ENCODE measurements at places on chromosomes 4 and X.
A peak's percentile ranks its signal among the peaks of the same experiment; 100 is the strongest.

GRCh38 chr4:88008743-88009171, 1.3 kb downstream of the PKD2 start:
- DNase-seq, result no peak

DNA sequence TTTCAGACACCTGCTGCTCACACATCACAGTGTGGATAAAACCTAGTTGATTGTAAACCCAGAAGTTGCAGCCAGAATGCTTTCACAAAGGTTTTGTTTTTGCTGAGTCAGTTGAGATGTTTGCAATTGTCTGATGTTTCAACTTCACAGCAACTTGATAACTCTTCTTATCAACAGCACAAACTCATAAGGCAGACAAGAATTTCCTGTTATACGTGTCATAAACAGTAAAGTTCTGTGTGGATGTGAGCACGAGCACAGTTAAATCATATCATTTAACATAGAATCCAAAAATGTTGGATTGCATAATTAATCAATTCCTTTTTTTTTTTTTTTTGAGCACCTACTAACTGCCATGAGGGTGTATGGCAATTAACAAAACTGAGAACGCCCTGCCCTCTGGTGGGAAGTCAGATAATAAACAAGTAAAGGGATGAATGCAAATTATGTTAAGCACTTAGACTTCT, 512.2 kb downstream of the PDHA2 start:
- no peak for DNase-seq

DNA sequence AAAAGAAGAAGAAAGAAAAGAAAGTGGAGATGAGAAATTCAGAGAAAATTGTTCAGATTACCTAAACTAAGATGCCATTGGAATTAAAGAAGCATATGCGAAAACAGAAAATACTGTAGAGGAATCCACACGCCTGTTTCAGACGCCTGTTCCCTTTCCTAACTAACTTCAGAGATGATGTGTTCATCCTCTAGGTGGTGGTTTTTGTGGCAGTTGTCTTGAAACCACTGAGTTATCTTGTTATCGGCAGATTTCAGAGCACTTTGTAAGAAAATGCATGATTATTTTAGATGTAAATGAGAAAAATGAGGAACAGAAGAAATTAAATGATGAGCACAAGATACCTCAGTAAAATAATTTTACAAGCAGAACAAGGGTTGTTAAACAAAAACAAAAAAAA, 48.3 kb downstream of the FUNDC1 start:
- DNase-seq, result no peak

DNA sequence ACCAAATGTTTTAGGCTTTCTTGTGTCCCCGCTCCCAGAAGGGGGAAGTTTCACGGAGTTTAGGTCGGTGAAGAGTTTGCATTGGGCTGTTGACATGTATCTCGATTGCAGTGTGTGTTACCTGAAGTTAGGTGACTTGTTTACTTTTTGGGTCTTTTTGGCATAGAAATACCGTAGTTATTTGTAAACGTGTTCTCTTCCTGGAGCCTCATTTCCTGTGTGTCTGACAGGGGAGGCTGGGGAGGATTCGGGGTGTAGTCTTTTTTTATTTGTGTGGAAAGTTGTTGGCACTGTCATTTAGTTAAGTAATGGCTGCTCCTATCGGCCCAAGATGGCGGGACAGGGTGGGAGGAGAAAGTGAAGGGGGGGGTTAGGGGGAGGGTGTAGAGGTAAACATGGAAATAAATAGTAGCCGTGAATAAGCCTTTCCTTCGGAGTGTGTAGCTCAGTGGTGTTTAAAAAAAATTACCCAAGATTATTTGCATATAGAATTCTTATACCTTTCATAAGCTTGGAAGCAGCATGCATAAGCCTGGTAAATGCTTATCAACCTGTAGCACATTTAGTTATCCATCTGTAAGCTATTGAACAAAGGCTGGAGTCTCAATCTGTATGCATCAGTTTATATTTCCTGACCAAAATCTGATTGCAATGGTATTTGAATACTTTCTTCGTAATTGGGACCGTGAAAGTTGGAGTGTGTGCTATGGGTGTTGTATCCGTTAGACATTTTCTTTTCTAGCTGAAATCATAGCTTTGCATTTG, 1.6 kb downstream of the KDM6A start:
- DNase-seq, result peak; percentile 60

- DNase-seq, result no peak
Measured at GRCh38 chr4:188053302-188053701, 56.1 kb downstream of the TRIML2 start.

DNA sequence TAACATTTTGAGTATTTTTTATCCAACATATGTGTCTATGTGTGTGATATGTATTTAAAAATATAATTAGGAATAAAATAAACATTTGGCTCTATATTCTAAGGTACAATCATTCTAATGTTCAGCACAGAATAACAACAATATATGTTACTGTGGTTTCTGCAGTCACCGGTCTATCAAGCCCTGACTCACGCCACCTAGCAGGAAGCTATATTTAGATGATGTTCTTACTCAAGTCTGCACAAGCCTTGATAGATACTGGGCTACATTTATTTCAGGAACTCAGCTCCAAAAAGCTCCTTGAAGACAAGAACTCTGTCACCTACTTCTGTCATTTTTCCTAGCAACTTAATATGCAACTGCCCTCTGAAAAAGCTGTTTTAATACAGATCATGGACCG, 152.0 kb upstream of the FTHL17 start:
- DNase-seq, result no peak

DNA sequence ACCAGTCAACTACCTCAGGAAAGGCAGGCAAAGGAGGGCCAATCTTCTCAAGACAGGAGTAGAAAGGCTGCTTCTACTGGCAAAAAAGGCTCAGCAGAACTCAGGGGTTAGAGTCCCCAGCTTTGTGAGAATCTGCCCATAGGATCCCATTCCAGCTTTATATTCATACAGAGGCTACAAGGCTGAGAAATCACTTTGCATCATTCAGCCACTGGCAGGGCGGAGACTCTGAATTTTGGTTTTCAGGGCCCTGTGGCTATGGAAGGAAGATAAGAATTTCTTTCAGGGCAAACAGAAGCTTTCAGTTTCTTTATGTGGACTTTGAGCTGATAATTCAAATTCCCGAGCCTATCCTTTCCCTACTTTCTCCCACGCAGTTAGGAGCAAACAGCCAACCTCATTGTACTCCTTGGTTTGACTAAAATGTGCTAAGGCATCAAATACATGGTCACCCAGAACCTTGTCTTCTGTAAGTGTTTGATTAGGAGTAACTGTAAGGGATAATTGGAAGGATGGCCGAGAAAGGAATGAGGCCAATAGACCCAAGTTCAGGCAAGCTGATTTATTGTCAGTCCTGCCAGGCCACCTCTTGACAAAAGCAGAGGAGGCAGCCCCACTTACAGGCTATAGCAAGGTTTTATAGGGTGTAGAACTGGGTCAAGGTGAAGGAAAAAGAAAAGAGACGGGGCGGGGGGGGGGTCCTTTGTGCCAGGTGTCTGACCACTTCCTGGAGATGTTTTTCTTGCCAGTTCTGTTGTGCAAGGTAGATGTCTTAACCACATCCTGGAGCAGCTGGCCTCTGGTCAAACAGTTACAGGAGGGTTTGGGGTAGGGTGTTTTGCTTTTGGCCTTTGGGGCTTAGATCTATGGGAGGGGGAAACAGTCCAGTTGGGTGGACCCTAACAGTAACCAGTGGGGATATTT, 165.3 kb upstream of the PPP1R2C start:
- DNase-seq, result peak; percentile 71

- DNase-seq, result no peak
Measured at GRCh38 chr4:151468715-151469696, 60.0 kb downstream of the FHIP1A start.

DNA sequence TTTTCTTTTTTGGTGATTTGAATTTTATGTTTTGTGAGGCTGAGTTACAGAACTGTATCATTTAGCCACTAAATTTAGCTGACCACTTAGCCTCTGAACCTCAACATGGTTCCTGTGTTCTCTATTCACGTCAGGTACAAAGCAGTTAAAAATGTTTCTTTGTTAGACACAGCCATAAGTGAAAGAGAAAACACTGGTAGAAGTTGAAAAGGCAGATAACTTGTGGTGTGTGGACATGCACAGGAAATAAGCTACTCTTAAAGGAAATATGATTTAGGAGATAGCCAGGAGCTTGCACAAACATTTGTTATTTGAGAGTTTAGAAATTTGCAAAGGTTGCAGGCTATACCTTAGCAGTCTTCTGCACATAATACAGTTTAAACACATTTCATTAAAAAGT, 171.0 kb upstream of the RPS6KA3 start:
- no peak for DNase-seq

DNA sequence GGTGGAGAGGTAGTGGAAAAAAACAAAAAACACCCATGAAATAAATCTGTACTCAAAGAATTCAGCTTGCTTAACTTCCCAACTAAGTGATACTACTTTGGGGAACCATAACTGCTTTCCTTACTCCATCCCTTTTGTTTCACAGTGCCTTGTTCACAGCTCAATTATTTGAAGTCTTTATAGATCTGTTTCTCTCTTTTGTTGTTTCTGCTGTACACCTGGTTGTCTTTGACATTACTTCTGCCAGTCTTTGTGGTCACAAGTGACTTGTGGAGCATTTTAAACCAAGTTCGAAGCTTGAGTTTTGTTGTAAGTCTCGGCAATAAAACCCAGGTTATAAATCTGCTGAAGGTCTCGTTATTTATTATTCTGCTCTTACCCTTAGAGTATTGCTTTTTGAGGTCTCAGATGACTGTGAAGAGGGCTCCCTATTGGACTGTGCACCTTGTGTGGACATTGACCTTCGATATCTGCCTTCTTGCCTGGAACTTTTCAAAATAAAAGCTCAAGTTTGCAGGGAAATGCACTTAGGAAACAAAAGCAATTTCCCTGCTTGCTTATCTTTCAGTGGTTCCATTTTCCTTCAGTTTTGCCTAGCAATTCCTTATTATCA, 59.8 kb downstream of the ANK2 start:
- no peak for DNase-seq

- DNase-seq, result no peak
Measured at GRCh38 chr4:53119680-53120079, 246.2 kb downstream of the SCFD2 start.

GRCh38 chr4:58093352-58093751, 983.2 kb upstream of the IGFBP7 start:
- no peak for DNase-seq

DNA sequence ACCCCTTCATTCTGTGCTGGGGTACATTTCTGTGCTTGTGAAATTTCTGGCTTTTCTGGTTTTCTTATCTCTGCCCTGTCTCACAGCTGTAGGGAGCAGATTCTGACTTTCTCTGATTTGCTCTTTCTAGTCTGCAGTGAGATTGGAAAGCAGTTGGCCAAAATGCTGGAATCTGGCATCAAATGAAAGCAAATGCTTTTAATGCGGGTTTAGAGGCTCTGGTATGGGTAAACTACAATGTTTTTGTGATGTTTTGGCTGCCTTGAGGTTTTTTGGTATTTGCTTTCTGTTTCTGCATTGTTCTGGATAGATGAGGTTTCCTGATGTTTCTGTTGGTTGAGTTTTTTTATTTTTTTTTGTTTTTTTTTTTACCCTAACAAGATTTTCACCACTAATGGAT, 23.8 kb downstream of the SMIM20 start:
- no peak for DNase-seq

GRCh38 chr4:94516067-94516466, 64.3 kb downstream of the PDLIM5 start:
- DNase-seq, result no peak

- DNase-seq, result no peak
Measured at GRCh38 chr4:26145212-26145611, 175.6 kb upstream of the RBPJ start.

GRCh38 chrX:18575744-18576143, 96.2 kb downstream of the RS1 start:
- DNase-seq, result no peak

GRCh38 chr4:183746305-183747229, 87.5 kb downstream of the TRAPPC11 start:
- no peak for DNase-seq

- DNase-seq, result peak; percentile 65
Measured at GRCh38 chr4:152138451-152138850, 377.6 kb upstream of the GATB start.

- no peak for DNase-seq
Measured at GRCh38 chr4:155174668-155175067, 33.8 kb upstream of the NPY2R start.

DNA sequence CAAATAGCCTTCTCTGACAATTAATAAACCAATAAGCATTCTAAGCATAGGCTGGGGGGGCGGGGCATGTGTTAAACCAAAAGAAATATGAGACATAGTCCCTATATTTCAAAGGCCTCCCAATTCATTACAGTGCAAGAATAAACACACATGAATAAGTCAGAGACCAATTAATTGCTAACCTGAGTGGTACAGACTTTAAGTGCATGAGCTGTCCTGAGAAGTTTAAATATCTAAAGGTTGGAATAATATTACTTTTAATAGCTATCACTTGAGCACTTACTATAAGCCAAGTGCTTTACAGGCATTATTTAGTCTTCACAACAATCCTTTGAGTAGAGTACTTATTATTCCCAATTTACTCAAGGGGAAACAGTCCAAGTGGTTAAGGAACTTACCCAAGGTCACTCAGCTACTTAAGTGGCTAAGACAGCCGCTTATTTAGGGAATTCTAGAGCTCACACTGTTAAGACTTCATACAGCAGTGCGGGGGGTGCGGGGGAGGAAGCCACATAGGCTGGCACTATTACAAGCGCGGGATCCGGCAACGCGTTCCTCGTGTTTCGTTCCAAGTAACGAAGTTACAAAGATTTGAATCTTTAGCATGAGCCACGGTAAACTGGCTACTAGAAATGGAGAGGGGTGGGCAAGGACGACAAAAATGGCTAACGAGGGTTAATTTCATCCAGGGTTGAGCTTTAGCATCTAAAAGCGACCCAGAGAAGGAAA, 1.4 kb downstream of the THOC2 start:
- DNase-seq, result peak; percentile 17

DNA sequence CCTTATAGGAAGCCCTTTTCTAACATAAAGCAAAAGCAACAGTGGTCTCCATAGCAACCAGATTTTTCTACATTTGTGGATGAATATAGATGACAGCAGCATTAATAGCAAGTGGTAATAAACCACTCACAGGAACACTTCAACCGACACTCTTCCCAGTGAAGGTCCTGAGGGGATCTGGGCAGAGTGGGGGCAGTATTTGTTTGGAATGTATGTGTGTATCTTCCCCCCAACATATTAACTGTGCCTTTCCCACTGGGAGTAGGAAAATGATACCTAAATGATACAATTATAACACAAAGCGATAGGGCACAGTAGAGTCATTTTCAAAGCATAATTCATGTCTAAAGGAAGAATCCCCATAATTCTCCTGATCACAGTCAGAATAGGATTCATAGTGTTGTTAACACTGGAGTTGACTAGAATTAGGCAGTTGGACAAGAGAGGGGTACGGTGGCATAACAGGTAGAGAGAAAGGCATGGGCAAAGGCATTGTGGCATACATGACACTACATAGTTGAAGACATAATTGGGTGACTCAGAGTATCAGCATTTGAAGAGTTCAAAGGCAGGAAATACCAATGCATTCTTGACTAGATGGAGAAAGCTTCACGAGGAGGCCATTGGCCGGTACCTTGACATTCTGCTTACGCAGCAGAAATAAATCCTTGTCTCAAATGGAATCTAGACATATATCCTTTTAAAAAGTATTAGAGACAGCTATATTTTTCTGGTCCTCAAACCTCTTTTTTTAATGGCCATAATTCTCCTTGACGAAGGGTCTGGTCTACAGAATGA, 15.2 kb downstream of the CAPN6 start:
- DNase-seq, result no peak

GRCh38 chr4:42344309-42344708, 53.0 kb upstream of the SHISA3 start:
- DNase-seq, result no peak

All from CD4-positive, alpha-beta T cell treated with Interleukin-6 for 4 hours (primary cell).